T follicular helper cell (primary cell): ENCODE measurements at places on chromosomes 4 and X.

DNA sequence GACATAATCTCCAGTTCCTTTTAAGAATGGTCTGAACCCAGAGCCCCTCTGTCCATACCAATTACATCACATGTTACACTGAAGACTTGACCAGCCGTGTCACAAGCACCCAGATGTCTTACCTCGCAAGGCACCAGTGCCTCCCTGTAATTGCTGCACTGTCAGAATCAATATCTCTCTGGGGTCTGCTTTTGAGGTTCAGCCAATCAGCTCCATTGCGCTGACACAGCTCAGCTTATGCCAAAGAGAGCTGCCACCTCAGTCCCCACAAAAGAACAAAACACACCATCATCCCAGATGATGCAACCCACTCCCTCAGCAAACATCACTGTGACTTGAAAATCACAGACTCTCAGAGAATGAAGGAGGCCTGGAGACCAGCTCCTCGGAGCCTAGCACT is 82.5 kb upstream of the SORBS2 start:
- DNase-seq, result no peak

GRCh38 chr4:78237360-78237759 is 180.2 kb downstream of the FRAS1 start:
- no peak for DNase-seq

GRCh38 chr4:130985371-130985770 is 1889.4 kb downstream of the C4orf33 start:
- DNase-seq, result no peak

- no peak for DNase-seq
Measured at GRCh38 chrX:128599632-128600031, 547.4 kb upstream of the ACTRT1 start.

DNA sequence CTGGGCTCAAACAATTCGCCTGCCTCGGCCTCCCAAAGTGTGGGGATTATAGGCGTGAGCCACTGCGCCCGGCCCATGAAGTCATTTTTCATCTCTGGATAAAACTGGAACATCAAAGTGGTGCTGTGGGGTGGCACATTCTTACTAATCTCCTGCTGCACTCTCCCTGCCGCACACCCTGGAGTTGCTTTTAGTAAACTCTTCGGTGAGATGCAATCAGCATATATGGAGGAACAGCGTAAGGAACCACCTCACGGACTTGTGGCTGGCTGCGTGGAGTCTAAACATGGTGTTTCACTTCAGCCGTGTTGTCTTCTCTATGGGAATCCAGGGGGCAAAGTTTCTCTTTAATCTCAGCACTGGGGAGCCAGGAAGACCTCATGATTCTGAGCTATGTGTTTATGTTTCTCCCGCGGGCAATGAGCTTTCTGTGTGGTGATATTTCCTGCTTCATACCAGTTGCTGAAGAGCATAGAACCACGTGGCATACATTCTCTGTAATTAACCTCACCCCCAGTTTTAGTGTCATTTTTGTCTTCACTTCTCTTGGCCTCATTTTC is 2.1 kb upstream of the RHOH start:
- DNase-seq, result peak; percentile 43
